ENCODE measurements at places on chromosomes 16 and 17. TPM values are rescaled to one million over a fixed set of nuclear protein-coding genes. Genes with fewer than 3 reads are reported as not detected.

GRCh38 chr16:10942352-10943063, at the start of gene DEXI:
TSS of gene DEXI (minus strand) at chr16:10942468. CDS start at chr16:10942005, 463 bp downstream.
- peak; percentile 93 for DNase-seq

GRCh38 chr17:33905338-33905800, 349.7 kb upstream of the CCL2 start:
- DNase-seq = no peak

DNA sequence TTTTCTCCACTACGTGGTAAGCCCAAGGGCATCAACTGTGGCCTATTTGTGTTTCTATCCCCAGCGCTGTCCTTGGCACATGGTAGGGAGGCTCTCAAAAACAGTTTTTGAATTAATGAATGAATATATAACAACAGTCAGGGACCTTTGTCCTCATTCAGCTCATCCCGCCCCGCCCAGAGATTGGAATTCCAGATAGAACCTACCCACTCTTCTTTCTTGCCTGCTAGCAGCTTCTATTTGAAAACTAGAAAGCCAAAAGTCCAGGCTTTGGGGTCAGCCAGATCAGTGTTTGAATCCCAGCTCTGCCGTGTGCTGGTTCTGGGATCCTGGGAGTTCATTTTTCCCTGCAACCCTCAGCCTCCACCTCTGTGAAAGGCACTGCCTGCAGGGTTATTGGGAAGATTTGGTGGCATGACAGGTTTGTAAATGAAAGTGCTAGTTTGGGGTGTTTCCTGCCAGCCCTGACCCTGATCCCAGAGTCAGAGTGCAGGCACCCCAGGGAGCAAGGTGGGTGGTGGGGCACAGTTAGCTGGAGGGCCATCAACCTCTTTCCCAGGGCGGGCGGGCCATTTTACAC, 4.5 kb downstream of the NHERF1 start:
- no peak for DNase-seq

Gene EVPLL
- not detected for total RNA-seq

Gene KRTAP1-4
- not detected for total RNA-seq

All from B cell (primary cell).